ENCODE measurements at places on chromosomes 7 and 10.

DNA sequence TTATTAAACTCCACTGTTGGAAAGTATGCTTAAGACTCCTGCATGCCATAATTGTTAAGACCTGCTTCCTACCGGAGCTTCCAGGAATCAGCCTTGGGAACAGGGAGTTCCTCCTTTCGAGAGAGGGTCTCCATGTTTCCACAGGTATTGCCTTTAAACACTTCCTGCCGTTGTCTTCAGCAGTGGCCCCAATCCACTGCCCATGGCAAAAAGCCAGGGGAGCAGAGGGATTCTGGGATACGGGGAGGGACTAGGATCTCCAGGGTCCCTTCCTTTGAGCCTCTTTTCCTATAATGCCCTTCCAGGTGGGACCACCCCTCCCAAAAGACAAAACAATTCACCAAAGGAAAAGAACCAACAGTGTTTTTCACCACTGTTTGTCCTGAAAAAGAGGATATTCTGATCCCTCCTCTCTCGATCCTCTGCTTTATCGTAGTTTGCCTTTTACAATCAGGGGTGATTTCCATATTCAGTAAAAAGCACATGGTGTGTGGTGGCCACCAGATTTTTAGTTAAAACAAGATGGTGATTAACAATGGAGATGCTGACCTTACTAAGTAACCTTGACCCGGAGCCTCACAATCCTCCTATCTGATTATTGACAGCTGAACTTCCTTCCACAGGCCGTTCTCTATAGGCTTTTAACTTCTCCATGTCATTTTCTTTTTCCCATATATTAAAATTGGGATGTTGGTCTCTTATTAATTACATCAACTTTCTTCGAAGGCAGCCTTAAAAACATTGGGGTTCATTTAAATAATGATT, 36.0 kb downstream of the LRRC72 start:
- DNase-seq, result no peak

DNA sequence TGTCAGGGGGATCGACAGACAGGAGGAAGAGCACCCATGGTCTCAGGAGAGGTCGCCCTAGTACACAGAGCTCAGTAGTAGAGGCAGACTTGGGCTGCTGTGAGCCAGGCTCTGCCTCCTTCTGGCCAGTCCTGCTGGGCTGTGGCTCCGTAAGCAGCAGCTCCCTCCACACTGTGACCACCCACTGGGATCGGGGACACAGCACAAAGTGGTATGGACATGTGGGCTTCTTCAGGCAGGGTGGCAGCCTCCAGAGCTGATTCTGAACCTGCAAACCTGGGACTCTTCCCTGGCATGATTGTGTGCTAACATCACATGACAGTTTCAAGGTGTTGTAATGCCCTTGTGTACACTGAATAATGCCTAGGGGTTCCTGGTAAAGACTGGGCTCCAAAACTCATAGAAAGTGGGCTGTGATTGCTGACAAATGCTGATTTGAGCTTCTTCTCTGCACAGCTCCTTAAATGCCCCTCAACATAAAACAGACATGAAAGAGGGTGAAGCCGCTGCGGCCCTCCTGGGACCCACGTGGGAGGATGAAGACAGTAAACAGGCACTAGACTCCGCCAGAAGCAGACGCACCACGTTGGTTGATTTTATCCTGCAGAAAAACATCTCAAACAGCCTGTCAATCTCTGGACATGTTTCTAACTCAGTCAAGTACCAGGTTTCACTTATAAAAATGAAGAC, 76.7 kb downstream of the GPR26 start:
- no peak for DNase-seq

DNA sequence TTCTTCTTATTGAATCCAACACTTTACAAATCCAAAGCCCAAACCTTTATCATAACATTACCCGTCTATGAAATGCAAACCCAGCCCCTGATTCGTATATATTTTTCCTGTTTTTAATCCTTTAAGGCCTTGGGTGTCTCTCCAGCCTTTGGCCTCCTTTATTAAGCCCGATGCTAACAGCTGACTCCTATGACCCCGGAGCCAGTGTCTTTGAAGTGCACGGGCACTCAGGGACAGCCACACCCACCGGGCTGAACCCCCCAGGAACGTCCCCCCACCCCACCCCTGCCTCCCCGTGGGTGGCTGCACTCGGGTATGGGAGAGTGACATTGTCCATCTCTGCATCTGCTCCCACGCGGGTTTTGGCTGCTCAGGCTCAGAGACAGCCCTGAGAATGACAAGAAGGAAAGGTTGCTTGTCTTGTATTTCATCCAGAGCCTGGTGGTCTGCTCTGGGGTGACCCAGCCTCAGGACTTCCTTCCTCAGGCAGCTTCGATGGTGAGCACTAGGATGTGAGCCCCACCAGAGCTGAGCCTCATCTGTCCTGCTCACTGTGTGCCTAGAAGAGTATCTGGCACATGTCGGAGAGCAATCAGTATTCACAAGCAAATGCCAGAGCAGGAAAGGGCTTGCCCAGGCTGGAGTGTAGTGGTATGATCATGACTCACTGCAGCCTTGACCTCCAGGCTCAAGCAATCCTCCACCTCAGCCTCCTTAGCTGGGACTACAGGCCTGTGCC, 210.4 kb downstream of the SKIDA1 start:
- no peak for DNase-seq

DNA sequence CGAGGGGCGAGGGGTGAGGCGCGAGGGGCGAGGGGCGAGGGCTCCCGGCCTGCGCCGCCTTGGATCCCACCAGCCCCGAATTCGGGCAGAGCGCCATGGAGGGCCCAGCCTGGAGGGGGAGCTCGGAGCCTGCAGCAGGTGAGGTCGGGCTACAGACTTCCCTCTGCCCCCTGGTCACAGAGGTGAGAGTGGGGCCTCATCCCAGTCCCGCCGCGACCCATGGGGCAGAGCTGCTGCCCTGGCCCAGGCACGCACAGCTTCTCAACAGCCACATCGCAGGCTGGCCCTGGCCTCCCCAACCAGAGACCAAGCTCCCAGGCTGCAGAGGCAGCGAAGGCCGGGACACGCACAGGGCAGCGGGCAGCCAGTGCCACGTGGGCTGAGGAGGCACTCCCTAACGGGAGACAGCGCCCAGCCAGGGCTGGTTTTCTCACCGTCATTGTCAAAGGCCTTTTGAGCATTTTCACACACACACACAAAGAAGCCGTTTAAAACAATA, 191.8 kb downstream of the PTPRN2 start:
- no peak for DNase-seq

DNA sequence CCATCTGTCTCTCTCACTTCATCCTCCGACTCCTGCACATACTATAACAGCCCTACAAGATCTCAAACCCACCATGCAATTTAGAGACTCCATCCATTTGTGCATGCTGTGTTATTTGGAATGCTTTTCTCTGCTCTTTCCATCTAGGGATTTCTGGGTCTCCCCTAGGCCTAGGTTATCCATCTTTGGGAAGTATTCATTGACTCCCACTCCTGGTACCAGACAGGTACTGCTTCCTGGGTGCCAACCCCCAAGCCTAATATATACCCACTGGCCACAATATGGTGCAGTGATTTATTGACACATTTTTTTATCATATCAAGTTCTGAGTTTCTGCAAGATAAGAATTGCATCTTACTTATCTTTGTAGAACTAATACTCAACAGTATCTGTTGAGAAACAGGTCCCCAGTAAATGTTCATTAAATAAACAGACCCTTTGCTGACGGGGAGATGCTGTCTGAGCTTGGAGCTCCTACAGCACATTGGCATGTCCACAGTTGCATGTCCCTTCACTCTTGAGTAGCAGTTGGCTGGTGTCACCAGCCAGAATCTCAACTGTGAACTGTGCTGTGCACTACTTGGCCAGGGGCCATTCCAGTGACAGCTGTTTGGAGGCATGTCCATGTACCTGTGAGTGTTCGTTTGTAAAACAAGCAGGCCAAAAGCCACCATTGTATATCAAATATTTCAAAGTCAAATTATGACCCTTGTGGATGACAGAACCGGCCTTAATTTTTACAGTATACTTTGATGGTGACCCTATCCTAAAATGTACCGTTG, 223.3 kb upstream of the NFE2L3 start:
- DNase-seq, result no peak

GRCh38 chr7:1664711-1665548, 5.1 kb upstream of the ELFN1 start:
- peak; percentile 11 for DNase-seq

DNA sequence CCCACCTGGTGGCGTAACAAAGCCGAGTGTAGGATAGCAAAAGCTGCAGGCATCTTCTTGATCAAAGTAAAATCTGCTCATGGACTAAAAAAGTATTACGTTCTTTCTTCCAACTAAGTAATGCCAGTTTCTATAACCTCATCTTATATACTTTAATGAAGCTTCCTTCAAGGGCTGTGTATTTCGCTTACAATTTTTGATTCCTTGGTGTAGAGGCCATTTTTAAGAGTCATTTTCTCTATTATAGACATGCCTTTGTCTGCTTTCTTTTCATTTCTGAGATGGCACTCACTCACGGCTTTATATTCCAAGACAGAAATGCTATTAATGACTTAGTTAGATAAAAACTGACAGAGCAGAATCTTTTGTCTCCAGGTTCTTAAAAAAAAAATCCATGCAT, 194.0 kb downstream of the HECW1 start:
- no peak for DNase-seq

DNA sequence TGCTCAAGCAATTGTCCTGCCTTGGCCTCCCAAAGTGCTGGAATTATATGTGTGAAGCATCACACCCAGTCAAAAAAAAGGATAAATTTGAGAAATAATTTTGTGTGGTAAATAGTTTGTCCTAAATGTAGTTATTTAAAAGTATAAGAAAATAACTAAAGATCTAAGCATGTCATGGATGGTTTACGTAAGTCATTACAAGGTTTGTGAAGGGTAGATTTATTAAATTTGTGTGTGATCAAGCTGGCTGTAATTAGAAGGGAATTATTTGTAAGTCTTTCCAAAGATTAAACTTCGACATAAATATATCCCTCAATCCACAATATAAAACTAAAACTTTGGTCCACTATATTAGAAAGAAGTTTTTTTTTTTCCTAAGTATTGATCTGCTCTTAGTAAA, 28.6 kb downstream of the ORC5 start:
- DNase-seq, result no peak

DNA sequence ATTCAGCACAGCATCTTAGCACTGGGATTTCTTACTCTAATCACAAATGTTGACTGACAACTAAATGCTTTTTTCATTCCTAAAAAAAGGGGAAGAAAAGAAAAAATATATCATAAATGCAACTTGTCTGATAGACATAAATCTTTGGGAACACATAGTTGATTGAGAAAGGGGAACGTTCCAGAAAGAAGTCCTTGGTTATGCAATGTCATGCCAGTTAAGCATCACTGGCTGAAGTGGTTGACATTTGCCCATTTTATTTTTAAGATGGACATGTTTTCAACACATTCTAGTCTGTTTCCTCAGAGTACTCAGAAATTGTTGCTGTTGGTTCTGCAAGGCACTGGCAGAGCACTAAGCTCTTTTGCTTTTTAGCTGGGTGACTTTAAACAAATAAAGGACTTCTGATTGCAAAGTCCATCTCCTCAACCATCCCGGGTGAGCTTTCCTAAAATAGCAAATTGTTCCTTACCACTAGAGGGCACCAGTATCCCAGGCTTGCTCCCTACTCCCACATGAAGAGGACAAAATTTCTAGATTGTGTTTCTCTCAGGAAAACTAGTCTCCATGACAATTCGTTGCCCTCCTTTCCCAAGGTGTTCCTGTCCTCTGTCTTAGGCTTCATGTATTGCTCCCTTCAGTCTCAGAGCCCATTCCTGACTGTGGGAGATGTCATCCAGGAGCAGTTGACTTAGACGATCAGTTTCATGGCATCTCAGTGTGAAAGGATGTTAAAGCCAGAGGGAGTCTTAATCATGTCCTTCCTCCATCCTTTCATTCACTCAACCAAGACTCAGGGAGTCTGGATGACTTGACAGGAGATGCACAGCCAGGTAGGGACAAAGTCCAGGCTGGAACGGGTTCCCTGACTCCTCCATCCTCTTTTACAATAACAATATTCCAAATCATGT, 23.9 kb downstream of the OPALIN start:
- DNase-seq, result no peak

DNA sequence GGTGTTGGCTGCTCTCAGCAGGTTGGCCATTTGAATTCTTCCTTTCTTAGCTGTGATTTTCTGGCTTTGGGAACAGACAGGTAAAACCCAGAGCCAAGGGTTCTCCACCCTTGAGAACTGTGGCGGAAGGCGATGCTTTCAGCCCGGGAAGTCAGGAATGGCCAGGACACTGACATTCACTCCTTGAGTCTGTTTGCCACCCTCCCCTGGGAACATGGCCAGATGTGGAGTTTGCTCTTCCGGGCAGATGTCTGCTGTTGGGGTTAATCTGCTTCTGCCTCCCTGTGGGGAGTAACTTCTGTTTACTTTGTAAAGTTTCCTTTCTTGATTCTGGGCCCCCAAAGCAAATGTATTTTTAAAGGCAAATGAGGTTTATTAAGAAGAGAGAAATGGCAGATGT, 17.7 kb downstream of the GATA3 start:
- DNase-seq, result no peak

DNA sequence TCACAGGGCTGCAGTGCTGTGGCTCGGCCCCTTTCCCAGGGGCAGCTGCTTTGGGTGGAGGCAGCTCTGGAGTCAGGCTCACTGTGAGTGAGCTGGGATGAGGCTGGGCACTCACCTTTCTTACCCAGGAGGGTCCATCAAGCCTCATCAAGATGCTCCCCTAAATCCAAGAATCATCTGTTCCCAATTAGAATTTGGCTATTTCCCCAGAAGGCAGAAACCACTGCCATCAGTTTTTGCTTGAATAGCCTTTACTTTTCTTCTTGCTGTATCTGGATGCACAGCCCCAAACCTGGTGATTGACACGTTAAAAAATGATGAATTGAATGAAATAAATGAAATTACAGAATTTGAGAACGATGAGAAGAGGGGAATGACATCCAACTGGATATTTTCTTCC, 74.3 kb upstream of the LYZL1 start:
- DNase-seq, result no peak

DNA sequence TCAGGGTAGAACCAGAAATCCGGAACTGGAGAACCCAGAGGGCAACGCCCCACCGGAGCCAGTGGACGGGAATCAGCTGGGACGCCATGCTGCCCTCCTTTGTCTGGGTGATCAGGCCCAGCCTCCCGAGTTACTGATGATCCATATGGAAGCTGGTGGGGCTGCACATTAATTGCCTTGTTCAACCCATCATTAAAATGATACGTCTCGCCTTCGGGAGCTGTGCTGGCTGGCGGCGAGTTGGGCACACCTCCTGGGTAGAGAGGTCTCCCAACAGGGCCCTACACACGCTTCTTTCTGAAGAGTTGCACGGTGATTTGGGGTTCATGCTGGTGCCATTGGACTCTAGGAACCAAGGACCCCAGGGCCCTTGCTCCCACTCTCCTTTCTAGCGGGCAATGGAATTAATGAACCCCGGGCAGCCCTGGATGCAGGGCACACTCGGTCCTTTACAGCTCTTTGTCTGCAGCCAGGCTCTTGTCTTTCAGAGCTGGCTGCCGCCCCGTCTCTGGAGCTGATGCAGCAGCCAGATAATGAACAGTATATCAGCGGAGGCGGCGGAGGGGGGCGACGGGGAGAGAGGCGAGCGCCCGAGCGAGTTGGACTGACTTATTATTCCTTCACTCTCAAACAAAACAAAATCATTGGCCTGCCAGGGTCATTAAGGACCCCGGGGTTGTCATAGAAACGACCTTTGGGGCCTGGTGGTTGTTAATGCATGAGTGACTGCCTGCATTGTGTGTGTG, 412.2 kb upstream of the ZMIZ1 start:
- no peak for DNase-seq

All from pulmonary artery endothelial cell (primary cell).